RPMI7951 (cell line): ENCODE measurements at places on chromosomes 5 and 9.

DNA sequence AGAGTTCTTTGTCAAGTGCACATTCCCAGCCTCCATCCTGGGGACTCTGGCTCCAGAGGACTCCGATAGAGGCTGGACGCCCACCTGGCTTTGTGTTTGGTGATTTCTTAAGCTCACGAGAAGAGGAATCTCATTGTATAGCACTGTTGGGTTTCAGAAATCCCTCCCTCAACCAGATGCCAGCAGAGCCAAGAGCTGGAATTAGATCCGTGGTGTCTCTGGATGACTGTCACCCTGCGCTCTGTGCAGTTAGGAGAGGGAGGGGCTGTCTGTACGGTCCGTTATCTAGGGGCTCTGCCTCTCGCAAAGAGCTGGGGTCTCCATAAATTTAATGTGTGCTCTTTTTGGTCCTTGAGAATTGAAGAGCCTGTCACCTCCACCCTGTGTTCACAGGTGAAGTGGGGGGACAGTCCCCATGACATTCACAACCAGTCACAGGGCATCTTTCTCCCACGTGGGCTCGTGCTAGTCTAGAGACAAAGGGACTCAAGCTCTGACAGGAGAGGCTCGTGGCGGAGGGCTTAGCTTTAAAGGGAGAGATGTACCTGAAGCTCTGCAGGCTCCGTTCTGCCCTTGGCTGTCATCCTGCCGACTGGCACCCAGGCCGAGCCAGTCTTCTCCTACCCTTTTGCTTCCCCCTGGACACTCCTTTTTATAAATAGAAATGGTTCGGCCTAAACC lies 41.4 kb downstream of the FAM78A start:
- DNase-seq = no peak

DNA sequence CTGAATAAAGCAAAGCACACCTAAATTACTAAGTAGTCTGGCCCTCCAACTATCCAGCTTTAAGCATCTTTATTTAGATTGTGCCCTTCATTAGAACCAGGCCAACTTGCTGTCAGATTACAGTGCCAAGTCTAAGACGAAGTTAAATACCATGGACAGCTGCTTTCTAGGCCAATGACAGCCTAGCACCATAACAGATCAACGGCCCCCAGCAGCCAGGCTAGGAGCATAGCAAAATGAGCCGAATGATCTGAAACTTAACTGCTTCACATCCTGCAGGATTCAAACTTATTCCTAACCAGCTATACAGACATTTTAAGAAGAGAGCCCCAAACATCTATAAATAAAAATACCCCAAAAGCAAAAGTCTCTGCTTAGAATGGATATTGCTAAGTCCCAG lies 6.8 kb downstream of the SLC24A2 start:
- no peak for DNase-seq

DNA sequence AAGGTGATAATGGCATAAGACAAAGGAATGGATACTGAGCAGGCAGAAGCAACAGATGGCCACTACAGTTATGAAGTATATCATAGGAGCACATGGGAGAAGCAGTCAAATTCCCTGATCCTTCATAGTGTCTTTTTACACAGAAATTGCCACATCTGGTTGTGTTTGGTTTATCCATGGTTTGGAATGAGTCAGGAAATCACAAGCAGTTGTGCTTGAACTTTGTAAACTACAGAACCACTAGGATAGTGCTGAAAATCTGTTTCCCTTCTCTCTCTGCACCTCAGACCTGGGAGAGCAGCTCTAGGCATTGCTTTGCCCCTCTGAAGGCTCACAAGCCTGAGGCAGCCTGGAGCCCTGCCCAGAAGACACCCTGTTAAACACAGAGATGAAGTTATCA lies 134.0 kb downstream of the DMRT2 start:
- no peak for DNase-seq

DNA sequence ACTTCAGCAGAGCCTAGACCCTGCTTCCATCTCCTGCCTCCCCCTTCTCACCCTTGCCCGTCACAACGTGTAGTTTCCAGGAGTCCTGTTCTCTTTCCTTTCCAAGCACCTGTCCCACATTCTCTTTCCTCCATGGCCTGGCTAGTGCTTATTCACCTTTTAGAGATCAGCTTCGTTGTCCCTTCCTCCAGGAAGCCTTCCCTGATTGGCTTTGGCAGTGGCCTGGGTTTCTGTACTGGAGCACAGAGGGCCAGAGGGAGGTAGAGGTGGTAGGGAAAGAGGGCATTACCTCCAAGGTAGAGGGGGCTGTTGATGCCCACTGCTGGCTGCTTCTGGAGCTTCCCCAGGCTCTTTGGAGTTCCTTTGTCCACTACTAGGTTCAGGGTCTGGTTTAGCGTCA lies 93.7 kb upstream of the PANK3 start:
- no peak for DNase-seq

DNA sequence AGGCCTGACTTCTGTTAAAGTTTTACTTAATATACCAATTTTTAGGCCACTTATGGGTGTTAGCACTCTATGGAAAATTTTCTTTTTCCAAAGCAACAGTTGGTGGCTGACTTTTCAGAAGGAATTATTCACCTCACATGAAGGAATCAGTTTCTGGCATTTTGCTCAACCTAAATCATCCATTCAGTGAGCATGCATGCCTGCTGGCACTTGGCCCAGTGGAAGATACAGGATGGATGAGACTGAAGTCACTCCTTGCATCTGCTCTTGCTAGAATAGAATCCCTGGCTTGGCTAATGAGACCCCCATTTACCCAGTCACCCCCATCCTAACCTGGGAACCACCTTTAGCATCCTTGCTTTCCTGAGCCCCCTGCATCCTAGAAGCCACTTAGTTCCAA lies 131.7 kb downstream of the WDR41 start:
- DNase-seq = no peak

DNA sequence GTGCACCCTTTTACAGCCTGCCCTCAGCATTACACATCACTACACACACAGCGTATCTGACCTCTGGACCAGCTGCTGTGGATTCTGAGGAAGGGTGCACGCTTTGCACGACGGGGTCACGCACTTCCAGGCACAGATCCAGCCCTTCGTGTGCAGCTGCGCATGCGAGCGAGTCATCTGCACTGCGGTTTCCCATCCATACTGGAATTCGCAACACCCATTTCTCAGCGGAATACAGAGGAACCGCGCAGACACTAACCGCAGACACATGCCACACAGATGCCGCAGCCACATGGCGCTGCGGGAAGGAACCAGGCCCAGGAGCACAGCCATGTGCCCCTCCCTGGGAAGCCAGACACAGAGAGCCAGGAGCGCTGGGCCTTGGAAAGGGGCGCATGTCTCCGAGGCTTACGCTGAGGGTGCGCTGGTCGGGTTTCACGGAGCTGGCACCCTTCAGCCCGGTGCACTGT lies 43.5 kb downstream of the PNPLA7 start:
- no peak for DNase-seq

DNA sequence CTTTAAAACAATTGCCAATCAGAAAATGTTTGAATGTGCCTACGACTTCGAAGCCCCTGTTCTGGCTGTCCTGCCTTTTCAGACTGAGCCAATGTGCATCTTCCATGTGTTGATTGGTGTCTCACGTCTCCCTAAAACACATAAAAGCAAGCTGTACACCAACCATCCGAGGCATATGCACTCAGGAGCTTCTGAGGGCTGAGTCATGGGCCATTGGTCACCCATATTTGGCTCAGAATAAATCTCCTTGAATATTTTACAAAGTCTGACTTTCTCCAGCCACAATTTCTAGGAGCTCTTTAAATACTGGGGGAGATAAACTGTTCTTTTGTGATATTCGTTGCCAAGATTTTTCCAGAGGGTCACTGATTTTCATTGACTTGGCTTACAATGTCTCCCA lies 53.9 kb downstream of the C9orf57 start:
- DNase-seq = peak; percentile 5

DNA sequence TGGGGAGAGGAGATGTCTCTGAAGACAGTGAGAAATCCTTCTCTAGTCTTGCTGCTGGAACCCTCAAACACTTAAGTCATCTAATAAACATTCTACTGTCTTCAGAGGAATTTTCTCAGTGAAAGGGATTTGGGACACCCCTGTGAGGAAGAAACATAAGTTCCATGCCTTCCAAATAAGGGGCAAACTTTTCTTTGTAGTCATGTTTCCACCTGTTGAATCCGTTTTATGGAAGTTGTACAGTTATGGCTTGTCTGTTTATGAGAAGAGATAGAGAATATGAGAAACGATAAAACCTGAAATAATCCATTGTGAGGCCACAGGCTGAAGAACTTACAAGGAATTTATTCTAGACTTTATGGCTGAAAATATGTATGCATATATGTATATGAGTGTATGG lies 49.6 kb downstream of the DOCK8 start:
- DNase-seq = no peak
